ENCODE measurements at places on chromosomes 12 and 14.

GRCh38 chr12:54988402-54989054 is 4.0 kb upstream of the TESPA1 start:
- no peak for DNase-seq

- no peak for DNase-seq
Observed at GRCh38 chr12:66744956-66745383, 66.1 kb upstream of the GRIP1 start.

GRCh38 chr12:125222876-125223275 is 157.6 kb downstream of the AACS start:
- DNase-seq: no peak

- DNase-seq: no peak
Observed at GRCh38 chr14:104732355-104732804, 8.4 kb downstream of the ADSS1 start.

GRCh38 chr12:128402486-128403243 is 135.7 kb downstream of the TMEM132C start:
- no peak for DNase-seq

- peak; percentile 55 for DNase-seq
Observed at GRCh38 chr14:51093371-51094281, 1.3 kb downstream of the TRIM9 start.

- no peak for DNase-seq
Observed at GRCh38 chr14:104422837-104423681, 156.5 kb upstream of the C14orf180 start.

- no peak for DNase-seq
Observed at GRCh38 chr14:103743691-103744090, 28.1 kb downstream of the ZFYVE21 start.

- no peak for DNase-seq
Observed at GRCh38 chr12:95870897-95871296, 12.1 kb downstream of the SNRPF start.

- DNase-seq: no peak
Observed at GRCh38 chr12:27696864-27697564, 767 bp downstream of the REP15 start.

GRCh38 chr14:56004323-56004722 is 113.9 kb upstream of the PELI2 start:
- no peak for DNase-seq

DNA sequence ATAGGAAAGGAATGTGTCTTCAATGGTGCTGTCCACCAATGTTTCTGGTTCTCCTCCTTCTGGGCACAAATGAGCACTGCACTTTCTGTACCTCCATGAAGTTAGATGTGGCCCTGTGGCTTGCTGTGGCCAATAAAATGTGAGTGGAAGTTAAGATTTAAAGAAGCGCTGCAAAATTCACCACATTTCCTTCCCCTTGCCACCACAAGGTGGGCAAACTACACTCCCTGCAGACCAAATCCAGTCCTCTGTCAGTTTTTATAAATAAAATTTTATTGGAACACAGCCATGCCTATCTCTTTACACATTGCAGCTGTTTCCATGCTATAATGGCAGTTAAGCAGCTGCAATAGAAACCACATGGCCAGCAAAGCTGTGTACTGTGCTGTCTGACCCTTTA is 141.4 kb upstream of the TMPO start:
- no peak for DNase-seq

DNA sequence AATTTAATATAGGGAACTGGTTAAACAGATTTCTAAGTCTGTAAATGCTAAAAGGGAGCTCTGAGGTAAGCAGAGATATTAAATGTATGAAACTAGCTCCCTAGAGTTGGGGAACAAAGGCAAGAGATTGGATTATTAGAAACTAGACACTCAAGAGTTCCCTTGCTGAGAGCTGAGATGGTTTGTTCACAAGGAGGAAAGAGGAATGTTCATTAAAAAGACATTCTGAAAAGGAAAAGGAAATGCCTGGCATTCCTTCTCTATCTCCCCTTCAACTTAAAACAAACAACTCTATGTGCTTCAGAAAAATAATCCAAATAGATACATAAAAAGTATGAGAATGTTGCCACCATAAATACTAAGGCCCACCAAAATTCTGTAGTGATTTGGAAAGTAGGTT is 73.7 kb downstream of the GALNT4 start:
- DNase-seq: no peak

- no peak for DNase-seq
Observed at GRCh38 chr14:68817506-68818212, 24.8 kb upstream of the ZFP36L1 start.

- no peak for DNase-seq
Observed at GRCh38 chr12:101666052-101666728, 31.2 kb upstream of the CHPT1 start.

DNA sequence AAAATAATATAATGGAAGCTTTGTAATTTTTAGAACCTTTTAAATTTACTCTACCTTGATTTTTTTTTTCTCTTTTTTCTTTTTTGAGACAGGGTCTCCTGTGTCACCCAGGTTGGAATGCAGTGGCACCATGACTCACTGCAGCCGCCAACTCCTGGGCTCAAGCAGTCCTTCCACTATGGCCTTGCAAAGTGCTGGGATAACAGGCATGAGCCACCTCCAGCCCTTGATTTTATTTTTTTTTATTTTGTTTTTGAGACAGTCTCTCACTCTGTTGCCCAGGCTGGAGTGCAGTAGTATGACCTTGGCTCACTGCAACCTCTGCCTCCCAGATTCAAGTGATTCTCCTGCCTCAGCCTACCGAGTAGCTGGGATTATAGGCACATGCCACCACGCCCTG is 65.3 kb upstream of the TRAF3 start:
- DNase-seq: no peak

DNA sequence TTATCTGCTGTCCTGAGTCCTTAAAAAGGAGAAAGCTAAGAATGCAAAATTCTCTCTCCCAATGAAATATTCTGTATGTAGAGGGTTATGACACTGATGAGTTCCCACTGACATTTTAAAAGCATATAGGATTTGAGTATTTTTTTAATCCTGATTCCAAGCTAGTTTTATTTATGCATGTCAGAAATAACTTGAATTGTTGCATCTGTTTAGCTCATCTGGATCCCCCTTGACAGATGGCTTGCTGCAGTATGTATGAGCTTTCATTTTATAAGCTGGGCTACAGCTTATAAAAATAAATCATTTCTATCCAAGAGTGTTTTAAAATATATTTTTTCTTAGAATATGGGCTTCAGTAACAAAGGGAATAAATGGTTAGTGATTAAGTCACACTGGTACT is 495.3 kb downstream of the NELL2 start:
- no peak for DNase-seq

GRCh38 chr12:72315858-72316257 is 43.7 kb downstream of the TRHDE start:
- no peak for DNase-seq

GRCh38 chr12:1234073-1234472 is 243.1 kb downstream of the ERC1 start:
- DNase-seq: no peak

GRCh38 chr12:118356809-118357256 is 15.9 kb downstream of the TAOK3 start:
- no peak for DNase-seq

DNA sequence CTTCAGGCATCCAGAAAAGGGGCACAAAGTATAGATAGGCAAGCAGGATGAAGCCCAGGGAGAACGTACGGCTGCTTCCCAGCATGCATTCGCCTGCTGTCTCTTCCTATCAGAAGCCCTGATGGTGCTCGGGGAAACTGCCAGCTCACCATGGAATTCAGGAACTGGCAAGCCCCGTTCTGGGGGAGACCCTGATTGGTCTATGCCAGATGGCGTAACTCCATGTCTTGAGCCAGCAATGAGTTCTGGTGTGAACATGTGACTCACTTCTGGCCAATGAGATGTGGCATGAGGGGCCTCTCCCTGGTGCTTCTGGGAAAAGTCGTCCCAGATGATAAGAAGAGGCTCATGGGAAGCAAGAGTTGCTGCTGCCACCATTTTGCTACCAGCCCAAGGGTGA is 270.8 kb downstream of the BCL11B start:
- no peak for DNase-seq

DNA sequence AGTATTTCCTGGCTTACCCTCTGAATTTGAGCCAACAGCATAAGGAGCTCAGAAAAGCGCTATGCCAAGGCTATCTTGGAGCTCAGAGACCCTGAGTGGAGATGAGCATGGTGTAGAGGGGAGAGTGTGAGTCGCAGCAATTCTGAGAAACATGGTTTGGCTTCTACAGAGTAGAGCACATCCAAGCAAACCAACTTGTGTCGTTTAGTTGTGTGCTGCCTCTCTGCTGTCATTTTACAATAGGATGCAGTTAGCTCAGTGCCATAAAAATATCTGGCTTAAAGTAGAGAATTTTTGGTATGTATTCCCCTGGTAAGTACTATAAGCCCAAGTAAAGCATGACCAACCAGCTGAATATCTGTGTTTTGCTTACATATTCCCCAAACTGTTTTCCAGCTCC is 249.2 kb downstream of the TRHDE start:
- no peak for DNase-seq

GRCh38 chr14:24130380-24130716 is at the start of gene FITM1:
FITM1 (plus strand) TSS chr14:24130659; CDS start chr14:24131564, 905 bp downstream.
- DNase-seq: no peak

DNA sequence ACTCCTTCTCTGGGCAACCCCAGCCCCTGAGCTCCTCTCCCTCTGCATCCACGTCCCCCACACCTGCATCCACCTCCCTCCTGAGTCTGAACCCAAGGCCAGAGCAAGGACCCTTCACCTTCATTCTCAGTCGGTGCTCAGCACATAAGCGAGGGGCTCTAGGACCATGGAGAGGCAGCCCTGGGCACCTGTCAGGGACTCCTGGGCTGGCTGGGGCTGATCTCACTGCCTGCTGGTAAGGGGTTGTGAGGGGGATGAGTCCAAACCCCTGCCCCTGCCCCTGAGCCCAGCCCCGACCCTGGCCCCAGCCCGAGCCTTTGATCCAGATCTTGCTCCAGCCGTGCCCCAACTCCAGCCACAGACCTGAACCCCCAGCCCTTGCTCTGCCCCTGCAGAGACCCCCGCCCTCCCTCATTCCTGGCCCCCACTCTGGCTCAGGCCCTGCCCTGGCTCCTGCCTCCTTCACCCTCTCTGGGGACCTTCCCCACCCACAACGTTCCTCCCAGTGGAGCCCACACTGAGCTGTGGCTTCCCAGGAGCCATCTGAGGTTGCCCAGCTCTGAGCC is 888 bp upstream of the CCDC197 start:
- DNase-seq: no peak

GRCh38 chr14:74348241-74348734 is at the start of gene VRTN:
VRTN (plus strand) TSS chr14:74348471; CDS start chr14:74356784, 8,313 bp downstream.
- no peak for DNase-seq

- DNase-seq: no peak
Observed at GRCh38 chr12:6613015-6613775, 6.0 kb upstream of the CHD4 start.
